ENCODE measurements at places on chromosomes 12 and 14.

- no peak for DNase-seq
Observed at GRCh38 chr12:4881266-4882064, 28.2 kb upstream of the KCNA1 start.

GRCh38 chr12:50803230-50803875 is 39.4 kb upstream of the TMPRSS12 start:
- no peak for DNase-seq

GRCh38 chr12:69919495-69919894 is 94.5 kb downstream of the MYRFL start:
- no peak for DNase-seq

GRCh38 chr12:109147954-109148353 is 31.6 kb downstream of the ACACB start:
- DNase-seq, result no peak
